Caco-2 (cell line): ENCODE measurements at places on chromosomes 13 and 19.

DNA sequence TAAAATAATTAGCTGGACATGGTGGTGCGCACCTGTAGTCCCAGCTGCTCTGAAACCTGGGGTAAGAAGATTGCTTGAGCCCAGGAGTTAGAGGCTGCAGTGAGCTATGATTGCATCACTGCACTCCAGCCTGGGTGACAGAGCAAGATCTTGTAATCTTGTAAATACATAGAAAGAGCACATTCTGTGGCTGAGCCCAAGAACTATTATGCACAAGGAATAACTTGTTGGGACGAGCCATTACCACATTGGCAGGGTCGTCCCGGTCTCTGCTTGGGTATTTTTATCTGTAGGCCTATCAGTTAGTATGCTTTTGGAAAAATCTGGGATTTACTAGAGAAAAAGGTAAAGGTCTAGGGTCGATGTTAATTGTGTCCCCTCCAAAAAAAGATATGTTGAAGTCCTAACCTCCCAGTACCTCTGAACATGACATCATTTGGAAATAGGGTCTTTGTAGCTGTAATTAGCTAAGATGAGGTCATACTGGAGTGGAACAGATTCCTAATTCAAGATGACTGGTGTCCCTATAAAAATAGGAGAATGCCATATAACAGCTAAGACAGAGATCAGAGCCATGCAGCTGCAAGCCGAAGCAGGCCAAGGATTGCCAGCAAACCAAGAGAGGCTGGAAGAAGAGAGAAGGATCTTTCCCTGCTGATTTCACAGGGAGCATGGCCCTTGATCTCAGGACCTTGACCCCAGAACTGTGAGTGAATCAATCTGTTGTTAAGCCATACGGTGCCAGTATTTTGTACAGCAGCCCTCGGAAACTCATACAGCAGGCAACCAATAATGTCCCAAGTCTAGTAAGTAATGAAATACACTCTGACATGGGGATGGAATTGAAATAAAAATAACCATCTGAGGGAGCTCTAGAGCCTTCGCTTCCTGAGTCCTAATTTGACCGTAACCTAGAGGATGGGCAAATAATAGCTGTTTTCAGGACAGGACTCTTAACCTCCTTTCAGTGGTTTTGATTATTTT lies 77.0 kb downstream of the TM9SF2 start:
- DNase-seq, result no peak
- H3K27me3 ChIP-seq, result no peaks in the 10 kb centered on the region
- no peaks in the 10 kb centered on the region for H3K4me1 ChIP-seq
- no peaks in the 10 kb centered on the region for H3K36me3 ChIP-seq
- H3K27ac ChIP-seq, result no peak overlapping the region

- H3K36me3 ChIP-seq, result peaks cover 2% of the 10 kb centered on the region
- no peak for DNase-seq
- no peak overlapping the region for H3K27ac ChIP-seq
- H3K4me1 ChIP-seq, result no peaks in the 10 kb centered on the region
- no peaks in the 10 kb centered on the region for H3K27me3 ChIP-seq
Observed at GRCh38 chr13:98885600-98885999, 92.3 kb downstream of the DOCK9 start.

GRCh38 chr13:34862311-34862710 lies 79.8 kb upstream of the NBEA start:
- DNase-seq, result no peak
- no peak overlapping the region for H3K27ac ChIP-seq
- H3K4me1 ChIP-seq, result peaks cover 27% of the 10 kb centered on the region
- H3K4me3 ChIP-seq, result no peak overlapping the region

DNA sequence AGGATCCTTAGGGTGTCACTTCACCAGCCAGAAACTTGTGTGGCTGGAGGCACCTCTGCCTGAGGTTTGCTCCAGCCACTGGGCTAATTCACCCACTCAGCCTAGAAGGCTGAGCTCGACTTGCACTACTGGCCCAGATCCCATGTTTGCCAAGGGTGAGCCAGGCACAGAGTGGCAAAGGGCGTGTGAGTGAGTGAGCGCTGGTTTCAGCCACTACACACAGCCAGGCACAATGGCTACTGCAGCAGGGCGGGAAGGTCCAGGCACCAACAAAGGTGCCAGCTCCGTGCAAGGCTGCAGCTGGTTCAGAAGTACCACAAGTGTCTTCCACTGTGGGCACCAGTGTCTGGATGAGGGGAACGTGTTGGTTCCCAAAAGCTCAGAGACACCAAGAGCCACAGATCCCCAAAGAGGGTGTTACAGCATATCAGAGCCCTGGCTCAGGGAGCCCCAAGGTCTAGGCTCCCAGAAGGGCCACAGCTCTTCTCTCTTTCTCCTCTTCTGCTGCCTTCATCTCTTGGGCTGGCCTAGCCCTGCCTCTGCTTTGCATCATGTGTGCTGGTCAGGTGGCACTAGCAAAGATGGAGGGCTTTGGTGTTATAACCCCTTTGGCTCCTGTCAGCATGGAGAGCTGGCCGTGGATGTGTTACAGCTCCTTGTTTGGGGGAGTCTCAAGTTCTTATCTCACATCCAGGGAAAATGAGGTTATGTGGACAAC lies 736.3 kb upstream of the KLHL1 start:
- no peaks in the 10 kb centered on the region for H3K27me3 ChIP-seq
- H3K27ac ChIP-seq, result no peak overlapping the region
- no peak overlapping the region for H3K4me3 ChIP-seq
- no peaks in the 10 kb centered on the region for H3K4me1 ChIP-seq
- no peak for DNase-seq

GRCh38 chr13:99500839-99501183 lies 461 bp upstream of the TM9SF2 start:
- no peaks in the 10 kb centered on the region for H3K27me3 ChIP-seq
- peak overlapping the region; percentile 98 for H3K27ac ChIP-seq
- no peaks in the 10 kb centered on the region for H3K36me3 ChIP-seq
- DNase-seq, result no peak
- H3K4me3 ChIP-seq, result peak overlapping the region; percentile 48

- peaks cover 16% of the 10 kb centered on the region; the same call in 1 of the 2 replicates for H3K4me1 ChIP-seq
- H3K4me3 ChIP-seq, result no peak overlapping the region
- H3K27me3 ChIP-seq, result no peaks in the 10 kb centered on the region
- no peak overlapping the region for H3K27ac ChIP-seq
- DNase-seq, result no peak
Observed at GRCh38 chr13:100130092-100130491, 41.2 kb downstream of the PCCA start.

- no peaks in the 10 kb centered on the region for H3K27me3 ChIP-seq
- no peak overlapping the region for H3K4me3 ChIP-seq
- no peaks in the 10 kb centered on the region for H3K4me1 ChIP-seq
- H3K27ac ChIP-seq, result no peak overlapping the region
- H3K36me3 ChIP-seq, result no peaks in the 10 kb centered on the region
- DNase-seq, result peak; percentile 46
Observed at GRCh38 chr19:3849092-3849491, 19.7 kb downstream of the ZFR2 start.

GRCh38 chr13:24389506-24389905 lies 80.1 kb downstream of the C1QTNF9 start:
- no peaks in the 10 kb centered on the region for H3K27me3 ChIP-seq
- no peak overlapping the region for H3K4me3 ChIP-seq
- H3K4me1 ChIP-seq, result no peaks in the 10 kb centered on the region
- no peak for DNase-seq
- no peaks in the 10 kb centered on the region for H3K36me3 ChIP-seq

GRCh38 chr19:47464675-47465419 lies 6.8 kb downstream of the SLC8A2 start:
- H3K4me1 ChIP-seq, result peaks cover 13% of the 10 kb centered on the region; the same call in 1 of the 2 replicates
- H3K27ac ChIP-seq, result no peak overlapping the region
- no peaks in the 10 kb centered on the region for H3K36me3 ChIP-seq
- DNase-seq, result no peak
- H3K27me3 ChIP-seq, result no peaks in the 10 kb centered on the region
- no peak overlapping the region for H3K4me3 ChIP-seq

DNA sequence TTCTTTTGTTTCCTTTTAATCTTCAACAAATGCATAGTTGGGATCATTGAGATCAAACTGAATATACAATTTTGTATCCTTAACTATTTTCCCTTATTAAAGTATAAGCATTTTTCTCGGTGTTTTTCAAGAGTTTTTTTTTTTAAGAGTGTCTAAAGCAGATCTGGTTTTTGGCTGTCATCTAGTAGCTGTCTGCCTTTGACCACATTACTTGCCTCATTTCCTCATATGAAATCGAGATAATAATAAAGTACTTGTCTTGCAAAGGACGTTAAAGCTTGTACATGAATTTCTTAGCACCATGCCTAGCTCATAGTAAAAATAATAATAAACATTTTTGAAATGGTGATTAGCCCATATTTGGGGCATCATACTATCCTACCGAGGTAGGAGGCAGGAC lies 121.2 kb downstream of the PDS5B start:
- H3K4me1 ChIP-seq, result peaks cover 10% of the 10 kb centered on the region
- no peak overlapping the region for H3K4me3 ChIP-seq
- H3K36me3 ChIP-seq, result no peaks in the 10 kb centered on the region; the same call in 1 of the 2 replicates
- H3K27me3 ChIP-seq, result no peaks in the 10 kb centered on the region

- H3K27me3 ChIP-seq, result no peaks in the 10 kb centered on the region
- no peak overlapping the region for H3K4me3 ChIP-seq
- peak; percentile 25 for DNase-seq
- H3K36me3 ChIP-seq, result no peaks in the 10 kb centered on the region
- H3K27ac ChIP-seq, result no peak overlapping the region
- peaks cover 24% of the 10 kb centered on the region for H3K4me1 ChIP-seq
Observed at GRCh38 chr13:43686557-43686956, 100.2 kb downstream of the ENOX1 start.

DNA sequence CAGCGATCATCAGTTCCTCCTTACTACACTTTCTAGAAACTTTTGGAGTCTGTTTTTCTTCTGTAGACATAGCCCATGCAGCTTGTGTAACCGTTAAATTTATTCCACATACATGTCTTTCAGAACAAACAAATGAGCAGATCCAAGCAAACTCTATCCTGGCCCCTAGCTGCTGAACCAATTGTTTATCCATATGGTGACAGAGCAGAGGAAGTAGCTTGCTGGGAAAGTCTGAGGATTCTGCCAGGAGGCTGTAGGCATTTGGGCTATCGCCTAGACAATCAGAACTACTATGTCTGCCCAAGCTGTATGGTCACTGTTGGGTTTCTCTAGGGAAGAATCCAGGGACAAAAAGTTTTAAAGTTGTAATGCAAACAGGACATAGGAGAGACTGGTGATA lies 343.7 kb downstream of the SPRY2 start:
- peaks cover 14% of the 10 kb centered on the region for H3K4me1 ChIP-seq
- no peak overlapping the region for H3K27ac ChIP-seq

DNA sequence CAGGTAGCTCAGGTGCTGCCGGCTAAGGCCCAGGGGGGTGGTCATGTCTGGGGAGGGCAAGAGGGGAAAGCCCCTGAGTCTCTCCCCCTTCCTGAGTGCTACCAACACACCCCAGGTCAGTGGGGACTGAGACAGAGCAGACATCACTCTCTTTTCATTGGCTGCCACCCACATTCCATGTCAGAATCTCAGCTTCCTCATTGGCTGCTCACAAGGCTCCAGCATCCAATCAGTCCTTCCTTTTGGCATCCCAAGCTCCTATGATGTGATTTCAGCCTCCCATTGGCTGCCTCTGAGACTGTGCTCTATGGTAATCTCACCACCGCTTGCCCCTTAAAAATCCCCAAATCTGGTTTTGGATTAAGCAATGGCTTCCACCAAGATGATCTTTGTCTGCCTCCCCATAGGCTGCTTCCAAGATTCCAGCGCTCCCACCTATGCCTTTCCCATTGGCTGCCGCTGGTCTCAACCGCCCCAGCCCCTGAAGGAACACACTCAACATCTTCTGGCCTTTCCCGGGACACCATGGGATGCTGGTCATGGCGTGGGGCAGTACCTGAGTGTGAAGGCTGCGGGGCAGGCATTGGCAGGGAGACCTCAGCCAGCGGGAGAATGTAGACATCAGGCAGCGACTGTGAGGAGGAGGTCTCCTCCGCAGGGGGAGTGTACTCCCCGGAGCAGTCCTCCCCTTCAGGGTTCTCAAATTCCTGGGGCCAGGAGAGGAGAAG lies 2.0 kb downstream of the LMTK3 start:
- DNase-seq, result no peak
- no peak overlapping the region for H3K4me3 ChIP-seq
- no peaks in the 10 kb centered on the region for H3K27me3 ChIP-seq
- no peaks in the 10 kb centered on the region for H3K36me3 ChIP-seq
- 0 out of 2 replicates have a peak, but pooled peaks cover 12% of the 10 kb centered on the region for H3K4me1 ChIP-seq
- peak overlapping the region; percentile 53 for H3K27ac ChIP-seq

GRCh38 chr13:77767413-77767812 lies 69.9 kb downstream of the SLAIN1 start:
- no peak overlapping the region for H3K27ac ChIP-seq
- H3K4me3 ChIP-seq, result no peak overlapping the region
- H3K27me3 ChIP-seq, result no peaks in the 10 kb centered on the region
- no peaks in the 10 kb centered on the region for H3K36me3 ChIP-seq

GRCh38 chr19:6925386-6925785 lies 38.0 kb downstream of the ADGRE1 start:
- no peaks in the 10 kb centered on the region for H3K36me3 ChIP-seq
- no peaks in the 10 kb centered on the region for H3K4me1 ChIP-seq
- H3K27me3 ChIP-seq, result no peaks in the 10 kb centered on the region
- no peak overlapping the region for H3K4me3 ChIP-seq
- no peak for DNase-seq

DNA sequence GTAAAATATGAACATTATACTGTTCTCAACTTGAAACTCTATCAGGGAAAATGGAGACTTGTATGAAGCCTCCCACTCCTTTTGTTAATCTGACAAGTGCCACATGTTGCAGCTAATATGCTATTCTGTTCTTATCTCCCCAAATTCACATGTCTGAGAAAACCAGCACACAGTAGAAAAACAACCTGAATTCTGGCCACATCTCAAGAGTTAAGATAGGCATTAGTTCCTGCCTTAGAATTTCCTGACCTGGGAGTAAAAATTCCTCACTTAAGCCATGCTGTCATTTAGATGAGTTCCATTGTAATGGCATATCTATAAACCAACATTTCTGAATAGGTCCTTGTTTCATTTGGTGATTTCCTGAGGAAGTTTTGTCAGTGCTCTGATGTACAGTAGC lies 1098.5 kb downstream of the EFNB2 start:
- no peaks in the 10 kb centered on the region for H3K27me3 ChIP-seq
- no peaks in the 10 kb centered on the region for H3K36me3 ChIP-seq
- no peak overlapping the region for H3K27ac ChIP-seq
- no peak overlapping the region for H3K4me3 ChIP-seq
- no peak for DNase-seq
- no peaks in the 10 kb centered on the region for H3K4me1 ChIP-seq

GRCh38 chr13:20779405-20779804 lies 5.6 kb upstream of the EEF1AKMT1 start:
- peaks cover 1% of the 10 kb centered on the region; the same call in 1 of the 2 replicates for H3K36me3 ChIP-seq
- no peaks in the 10 kb centered on the region for H3K27me3 ChIP-seq
- no peak overlapping the region for H3K27ac ChIP-seq
- no peak for DNase-seq
- H3K4me3 ChIP-seq, result no peak overlapping the region

- H3K4me1 ChIP-seq, result peaks cover 4% of the 10 kb centered on the region; the same call in 1 of the 2 replicates
- H3K4me3 ChIP-seq, result no peak overlapping the region
- H3K27ac ChIP-seq, result no peak overlapping the region
- no peaks in the 10 kb centered on the region for H3K27me3 ChIP-seq
- no peaks in the 10 kb centered on the region for H3K36me3 ChIP-seq
Observed at GRCh38 chr13:113945857-113946408, 27.9 kb downstream of the C13orf46 start.

GRCh38 chr19:556611-557382 lies 12.9 kb downstream of the GZMM start:
- H3K4me1 ChIP-seq, result peaks cover 4% of the 10 kb centered on the region; the same call in 1 of the 2 replicates
- H3K27ac ChIP-seq, result no peak overlapping the region
- no peak for DNase-seq
- no peaks in the 10 kb centered on the region for H3K27me3 ChIP-seq
- H3K36me3 ChIP-seq, result no peaks in the 10 kb centered on the region
